ENCODE measurements at places on chromosomes 13 and 19.
A peak's percentile ranks its signal among the peaks of the same experiment; 100 is the strongest.

- peak; percentile 12 for DNase-seq
Measured at GRCh38 chr13:80716610-80717081, 375.7 kb upstream of the SPRY2 start.

DNA sequence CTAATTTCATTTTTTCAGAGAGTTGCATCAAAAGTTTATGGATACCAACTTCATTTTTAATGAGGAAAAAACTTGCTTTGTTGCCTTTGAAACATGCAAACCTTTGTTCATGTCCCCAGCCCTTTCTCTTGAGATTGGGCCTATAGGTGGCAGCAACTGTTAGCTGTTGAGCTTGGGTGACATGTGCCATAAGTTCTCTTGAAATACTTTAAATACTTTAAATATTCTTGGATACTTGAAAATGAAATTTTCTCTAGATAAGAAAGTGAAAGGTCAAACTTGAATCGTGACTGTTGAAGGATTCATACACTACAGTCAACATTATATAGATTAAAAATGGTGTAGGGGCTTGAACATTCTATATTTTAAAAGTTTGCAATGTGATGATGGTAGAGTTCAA lies 294.9 kb downstream of the NDFIP2 start:
- peak; percentile 36 for DNase-seq

DNA sequence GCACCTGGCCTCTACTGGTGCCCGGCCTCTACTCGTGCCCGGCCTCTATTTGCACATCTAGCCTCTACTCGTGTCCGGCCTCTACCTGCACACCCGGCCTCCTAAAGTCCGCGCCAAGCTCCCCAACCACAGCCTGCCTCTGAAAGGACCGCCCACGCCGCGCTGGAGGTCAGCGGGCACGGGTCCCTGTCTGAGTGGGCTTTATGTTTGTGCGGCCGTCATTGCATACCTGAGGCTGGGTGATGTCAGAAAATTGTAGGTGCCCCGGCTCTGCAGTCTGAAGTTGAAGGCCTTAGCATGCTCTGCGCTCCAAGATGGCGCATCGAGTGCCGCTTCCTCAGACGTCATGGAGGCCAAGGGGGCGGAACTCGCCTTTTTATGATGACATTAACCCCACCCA lies 1.1 kb downstream of the ZNF135 start:
- DNase-seq = no peak

- no peak for DNase-seq
Measured at GRCh38 chr13:77732287-77732686, 34.8 kb downstream of the SLAIN1 start.

- no peak for DNase-seq
Measured at GRCh38 chr13:52446265-52446664, 4.2 kb downstream of the VPS36 start.

GRCh38 chr13:41565216-41565615 lies 107.9 kb downstream of the RGCC start:
- peak; percentile 30 for DNase-seq

DNA sequence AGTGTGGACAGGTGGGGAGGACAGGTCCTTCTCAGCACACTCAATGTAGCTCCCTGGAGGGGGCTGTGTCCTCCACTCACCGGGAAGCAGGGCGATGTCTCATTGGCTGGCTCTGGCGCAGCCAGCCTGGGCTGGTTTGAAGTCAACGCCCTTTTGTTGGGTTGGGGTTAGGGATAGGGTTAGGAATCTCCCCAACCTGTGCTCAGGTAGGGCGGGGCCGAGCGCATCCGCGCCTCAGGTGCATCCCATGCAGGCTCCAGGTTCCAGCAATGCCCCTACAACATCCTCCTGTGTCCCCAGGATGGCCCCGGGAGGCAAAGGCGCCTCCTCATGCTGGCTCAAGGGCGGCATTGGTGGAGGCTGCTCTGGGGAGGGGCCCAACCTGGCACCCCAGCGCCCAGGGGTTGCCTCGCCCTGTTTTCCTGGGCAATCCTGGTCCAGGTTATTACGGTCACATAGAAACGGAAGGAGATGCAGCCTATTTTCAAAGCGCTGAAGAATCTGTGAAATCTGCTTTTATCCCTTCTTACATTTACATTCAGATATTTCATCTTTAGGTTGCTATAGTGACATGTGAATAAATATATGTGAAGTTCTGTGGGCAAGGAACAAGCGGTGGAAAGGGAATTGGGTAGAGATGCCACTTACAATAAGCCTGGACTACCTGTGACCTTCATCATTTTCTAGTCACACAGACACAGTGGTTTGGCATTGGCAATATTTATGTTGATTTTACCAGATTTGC lies 74.3 kb downstream of the TM9SF2 start:
- no peak for DNase-seq

DNA sequence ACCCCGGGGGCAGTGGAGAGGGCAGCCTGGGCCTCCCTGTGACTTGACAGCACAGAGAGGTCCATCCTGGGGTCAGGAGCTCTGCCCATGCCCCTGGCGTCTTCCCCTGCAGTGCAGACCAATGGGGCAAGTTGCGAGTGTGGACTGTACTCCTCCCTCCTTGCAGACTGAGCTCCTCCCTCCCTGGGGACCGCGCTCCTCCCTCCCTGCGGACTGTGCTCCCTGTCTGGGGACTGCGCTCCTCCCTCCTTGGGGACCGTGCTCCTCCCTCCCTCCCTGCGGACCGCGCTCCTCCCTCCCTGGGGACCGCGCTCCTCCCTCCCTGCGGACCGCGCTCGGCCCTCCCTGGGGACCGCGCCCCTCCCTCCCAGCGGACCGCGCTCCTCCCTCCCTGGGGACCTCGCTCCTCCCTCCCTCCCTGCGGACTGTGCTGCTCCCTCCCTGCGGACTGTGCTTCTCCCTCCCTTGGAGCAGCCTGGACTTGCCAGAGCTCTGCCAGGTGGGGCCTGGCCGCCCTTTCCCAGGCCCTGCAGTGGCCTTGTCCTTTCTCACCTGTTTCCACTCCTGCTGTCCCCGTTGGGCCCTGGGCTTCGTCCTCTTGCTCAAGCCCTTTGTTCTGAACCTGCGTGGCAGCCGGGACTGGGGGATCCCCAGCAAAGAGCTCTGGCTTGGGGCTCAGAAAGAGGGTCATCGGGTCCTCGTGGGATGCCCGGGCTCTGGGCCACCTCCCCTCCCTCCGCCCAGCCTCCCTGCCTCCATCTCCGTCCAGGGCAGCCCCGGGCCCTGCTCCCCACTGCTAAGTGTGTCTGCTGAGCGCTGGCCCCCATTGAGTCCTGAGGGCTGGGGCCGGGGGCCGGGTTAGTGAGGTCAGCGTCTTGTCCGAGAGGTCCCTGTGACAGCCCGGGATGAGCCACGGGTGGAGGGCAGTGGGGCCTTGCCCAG lies 6.8 kb downstream of the GAMT start:
- DNase-seq = no peak

DNA sequence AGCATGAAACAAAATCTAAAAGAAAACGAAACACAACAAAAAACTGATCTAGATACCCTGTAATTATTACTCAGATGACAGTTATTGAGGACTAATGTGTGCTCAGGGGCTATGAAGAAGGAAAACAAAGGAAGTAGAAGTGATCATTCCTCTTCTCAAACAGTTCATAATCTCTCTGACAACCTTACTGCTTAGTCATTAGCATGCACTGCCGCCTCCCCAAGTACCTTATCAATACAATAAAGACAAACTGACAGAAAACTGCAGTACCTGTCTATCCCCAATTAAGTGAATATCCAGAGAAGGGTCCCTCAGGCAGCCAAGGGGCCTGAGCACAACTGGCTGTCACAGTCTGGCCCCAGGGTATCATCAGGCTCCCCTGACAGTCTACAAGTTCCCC lies 22.0 kb upstream of the POU4F1 start:
- DNase-seq = no peak

DNA sequence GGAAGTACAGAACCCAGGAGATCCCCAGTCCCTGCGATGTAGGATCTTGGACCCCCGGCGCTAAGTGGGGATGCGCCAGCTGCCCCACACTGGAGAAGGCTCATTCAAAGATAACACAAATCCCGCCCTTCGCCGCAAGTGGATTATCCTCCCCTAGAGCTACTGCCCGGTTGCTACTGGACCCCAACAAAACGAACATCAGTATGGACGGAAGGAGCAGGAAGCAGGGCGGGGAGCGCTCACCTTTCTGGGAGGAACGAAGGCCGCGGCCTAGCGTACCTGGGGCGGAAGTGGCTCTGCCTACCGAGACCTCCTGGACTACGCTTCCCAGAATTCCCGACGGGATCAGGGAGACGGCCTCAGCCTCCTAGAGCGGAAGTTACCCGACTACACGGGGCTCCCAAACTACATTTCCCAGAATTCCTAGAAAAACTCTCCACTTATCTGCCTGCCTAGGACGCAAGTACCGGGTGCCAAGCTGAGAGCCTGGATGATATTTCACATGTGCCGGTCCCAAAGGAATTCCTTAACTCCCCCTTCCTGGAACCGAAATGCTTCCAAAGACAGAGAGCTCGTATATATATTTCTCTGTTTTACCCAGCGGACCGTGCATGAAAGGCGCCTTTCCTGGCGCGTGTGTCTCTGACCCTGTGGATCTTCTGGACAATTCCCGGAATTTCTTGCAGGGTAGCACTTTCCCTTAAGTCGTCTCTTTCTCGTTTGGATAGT lies at the start of gene ZNF112:
Gene ZNF112 (minus strand): TSS at position 298 of the 729 bp plus-strand sequence. CDS start 16,141 bp downstream, outside the sequence.
- DNase-seq = peak; percentile 82

DNA sequence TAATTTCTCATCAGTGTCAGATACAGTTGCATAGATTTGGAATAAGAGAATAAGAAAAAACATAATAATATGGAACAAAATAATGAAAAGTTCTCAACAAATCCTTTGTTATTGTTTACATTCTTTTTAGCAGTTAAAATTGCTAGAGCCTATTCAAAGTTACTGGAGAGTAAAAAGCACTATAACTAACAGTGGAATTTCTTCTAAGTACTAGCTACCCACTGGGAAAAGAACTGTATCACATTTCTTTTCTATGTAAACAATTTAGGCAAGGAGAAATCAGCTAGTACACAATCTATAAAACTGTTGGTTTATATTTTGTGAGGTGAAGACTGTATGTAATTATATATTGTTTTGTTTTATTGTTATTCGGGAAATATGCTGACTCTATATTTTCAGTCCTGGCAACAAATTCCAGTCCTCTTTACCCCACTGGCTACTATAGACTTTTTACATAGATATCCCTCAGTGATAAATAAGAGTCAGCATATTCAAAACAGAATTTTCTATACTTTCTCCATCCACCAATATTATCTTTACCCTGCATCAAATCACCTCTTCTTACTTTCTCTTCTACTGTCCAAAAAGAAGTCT lies 222.0 kb downstream of the PCDH9 start:
- no peak for DNase-seq

- peak; percentile 99 for DNase-seq
Measured at GRCh38 chr19:50025794-50026549, at the start of gene ZNF473. TSS of gene ZNF473 (plus strand) at chr19:50026005. CDS start at chr19:50031083, 5,078 bp downstream.

DNA sequence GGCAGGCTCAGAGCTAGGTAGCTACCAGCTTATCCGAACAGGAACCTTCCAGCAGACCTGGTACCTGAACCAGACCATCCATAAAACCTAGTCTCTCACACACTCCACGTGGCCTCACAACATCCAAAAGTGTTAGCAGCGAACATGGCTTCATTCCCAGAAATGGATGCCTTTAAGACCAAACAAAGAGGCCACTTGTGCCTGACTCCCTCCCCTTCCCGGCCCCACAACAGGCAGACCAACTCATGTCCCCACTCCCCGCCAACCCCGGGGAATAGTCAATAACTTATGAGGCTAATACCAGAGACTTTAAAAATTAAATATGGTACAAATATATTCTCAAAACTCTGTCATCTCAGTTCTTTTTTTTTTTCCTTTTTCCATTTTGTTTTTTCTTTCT lies 46.2 kb downstream of the ZNF557 start:
- DNase-seq = no peak

GRCh38 chr19:33647146-33647545 lies 25.4 kb downstream of the CHST8 start:
- DNase-seq = no peak

DNA sequence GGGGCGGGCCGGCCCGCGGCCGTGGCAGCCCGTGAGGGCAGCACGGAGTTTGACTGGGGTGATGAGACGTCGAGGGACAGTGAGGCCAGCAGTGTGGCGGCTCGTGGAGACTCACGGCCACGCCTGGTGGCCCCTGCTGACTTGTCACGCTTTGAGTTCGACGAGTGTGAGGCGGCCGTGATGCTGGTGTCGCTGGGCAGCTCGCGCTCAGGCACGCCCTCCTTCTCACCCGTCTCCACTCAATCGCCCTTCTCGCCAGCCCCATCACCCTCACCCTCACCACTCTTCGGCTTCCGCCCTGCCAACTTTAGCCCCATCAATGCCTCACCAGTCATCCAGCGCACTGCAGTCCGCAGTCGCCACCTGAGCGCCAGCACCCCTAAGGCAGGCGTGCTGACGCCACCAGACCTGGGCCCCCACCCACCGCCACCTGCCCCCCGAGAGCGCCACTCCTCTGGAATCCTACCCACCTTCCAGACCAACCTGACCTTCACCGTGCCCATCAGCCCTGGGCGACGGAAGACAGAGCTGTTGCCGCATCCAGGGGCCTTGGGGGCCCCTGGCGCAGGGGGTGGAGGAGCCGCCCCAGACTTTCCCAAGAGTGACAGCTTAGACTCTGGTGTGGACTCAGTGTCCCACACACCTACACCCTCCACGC lies 4.5 kb downstream of the CIC start:
- DNase-seq = no peak

GRCh38 chr19:44846455-44847143 lies 502 bp downstream of the NECTIN2 start:
- DNase-seq = peak; percentile 75

DNA sequence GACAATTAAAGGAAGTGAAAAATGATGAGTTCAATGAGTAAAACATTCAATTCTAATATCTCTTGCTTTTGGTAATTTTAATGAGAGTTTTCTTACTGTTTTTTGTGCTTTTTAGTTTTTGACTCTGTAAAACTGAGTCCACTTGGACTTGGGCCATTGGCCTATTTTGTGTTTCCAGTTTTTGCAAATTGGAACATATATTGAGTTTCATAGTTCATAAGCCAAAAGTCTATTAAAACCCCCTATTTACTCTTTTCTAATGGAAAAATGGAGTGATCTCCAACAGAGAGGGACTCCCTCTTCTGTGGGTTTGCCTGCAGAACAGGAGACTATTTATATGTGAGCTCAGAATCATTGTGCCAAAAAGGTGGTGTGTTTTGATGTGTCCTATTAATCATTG lies 219.7 kb upstream of the SPRY2 start:
- DNase-seq = no peak

GRCh38 chr13:100875392-100876043 lies 200.9 kb upstream of the TMTC4 start:
- no peak for DNase-seq

DNA sequence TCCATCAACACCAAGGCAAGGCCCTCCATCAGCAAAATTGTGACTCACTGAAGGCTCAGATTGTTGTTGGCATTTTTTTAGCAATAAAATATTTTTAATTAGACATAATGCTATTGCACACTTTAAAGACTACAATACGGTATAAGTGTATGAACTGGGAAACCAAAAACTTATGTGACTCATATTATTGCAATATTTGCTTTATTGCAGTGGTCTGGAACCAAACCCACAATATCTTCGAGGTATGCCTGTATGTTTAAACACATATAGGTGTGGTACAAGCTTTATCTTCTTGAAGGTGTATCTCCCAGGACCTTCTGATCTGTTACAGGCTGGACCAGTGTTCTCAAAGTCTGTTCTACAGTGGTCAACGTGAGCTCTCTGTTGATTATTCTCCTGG lies 142.3 kb upstream of the FNDC3A start:
- DNase-seq = no peak

All from right kidney (tissue), 9 donors.